SHP77 (cell line): ENCODE measurements at places on chromosomes 1 and 21.
A peak's percentile ranks its signal among the peaks of the same experiment; 100 is the strongest.

DNA sequence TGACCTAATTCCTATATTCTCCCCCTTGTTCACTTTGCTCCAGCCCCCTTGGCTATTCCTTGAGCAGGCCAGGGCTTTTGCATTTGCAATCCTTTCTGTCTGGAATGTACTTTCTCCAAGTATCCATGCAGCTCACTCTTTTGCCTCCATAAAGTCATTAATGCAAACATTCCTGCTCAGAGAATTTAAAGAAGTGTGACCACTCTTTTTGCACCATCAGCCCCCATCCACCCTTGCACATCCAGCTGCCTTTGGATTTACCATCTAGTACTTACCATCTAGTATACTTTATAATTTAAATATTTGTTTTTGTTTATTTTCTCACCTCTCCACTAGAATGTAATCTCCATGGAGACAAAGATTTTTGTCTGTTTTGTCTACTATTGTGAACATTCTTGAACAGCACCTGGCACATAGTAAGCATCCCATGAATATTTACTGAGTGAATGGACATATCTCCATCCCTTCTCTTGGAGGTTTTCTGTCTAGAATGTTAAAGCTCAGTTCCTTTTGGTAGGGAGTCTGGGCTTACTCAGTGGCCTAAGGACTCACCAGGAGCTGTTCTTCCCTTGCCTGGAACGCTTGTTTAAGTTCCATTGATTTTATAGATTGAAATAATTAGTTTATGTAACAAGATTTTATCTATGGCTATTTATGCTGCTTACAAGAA is 22.6 kb downstream of the SLAMF6 start:
- DNase-seq, result no peak

DNA sequence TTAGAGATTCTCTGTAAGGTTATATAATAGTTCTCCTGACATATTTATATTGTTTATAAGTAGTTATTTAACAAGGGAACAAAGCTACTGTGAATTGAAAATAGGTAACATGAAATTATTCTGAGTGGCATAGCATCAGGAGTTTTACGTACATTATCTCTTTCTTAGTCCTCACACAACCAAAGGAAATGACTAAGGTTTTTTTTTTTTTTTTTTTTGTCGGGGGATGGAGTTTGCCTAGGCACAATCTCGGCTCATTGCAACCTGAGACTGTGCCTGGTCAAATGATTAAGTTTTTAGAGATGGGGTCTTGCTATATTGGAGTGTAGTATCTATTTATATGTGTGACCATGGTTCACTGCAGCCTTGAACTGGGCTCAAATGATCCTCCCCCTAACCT is 24.9 kb downstream of the TMED5 start:
- no peak for DNase-seq

GRCh38 chr1:232036181-232036933 is 409.8 kb downstream of the DISC1 start:
- DNase-seq, result no peak

- DNase-seq, result no peak
Measured at GRCh38 chr1:210908257-210908656, 225.7 kb downstream of the KCNH1 start.

GRCh38 chr1:93690341-93690740 is 8.7 kb upstream of the BCAR3 start:
- DNase-seq, result no peak

DNA sequence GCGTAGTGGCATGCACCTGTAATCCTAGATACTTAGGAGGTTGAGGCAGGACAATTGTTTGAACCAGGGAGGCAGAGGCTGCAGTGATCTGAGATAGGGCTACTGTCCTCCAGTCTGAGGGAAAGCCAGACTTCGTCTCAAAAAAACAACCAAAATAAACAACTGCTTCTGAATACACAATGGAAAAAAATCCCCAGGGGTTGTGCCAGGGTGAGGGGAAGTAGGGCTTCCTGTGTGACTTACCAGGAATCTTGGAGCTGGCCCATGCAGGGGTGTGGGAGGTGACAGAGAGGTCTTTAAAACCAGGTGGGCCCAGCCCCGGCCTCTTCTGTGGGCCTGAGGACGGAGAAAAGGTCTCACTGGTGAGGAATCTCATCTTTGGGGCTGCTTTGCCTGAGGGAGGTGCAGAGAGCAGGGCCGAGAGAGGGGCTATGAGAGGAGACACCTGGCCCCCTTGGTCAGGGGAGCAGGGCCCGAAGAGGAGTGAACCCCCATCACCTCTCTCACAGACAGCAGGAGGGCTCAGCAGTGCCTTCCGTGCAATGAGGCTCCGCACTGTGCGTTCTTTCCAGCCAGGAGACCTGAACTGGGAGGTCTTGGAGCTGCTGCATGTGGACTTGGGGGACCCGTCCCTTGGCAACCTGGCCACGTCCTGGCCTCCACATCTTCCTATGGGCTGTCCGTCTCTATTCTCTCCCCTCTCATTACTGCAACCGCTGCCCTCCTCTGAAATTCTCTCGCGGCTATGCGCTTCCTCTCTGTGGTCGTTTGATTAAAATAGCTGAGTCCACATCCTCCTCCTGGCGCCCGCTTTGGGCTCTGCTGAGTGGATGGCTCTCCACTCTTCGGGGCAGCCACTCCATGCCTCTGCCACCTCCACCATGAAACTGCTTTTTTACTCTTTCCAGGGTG is 10.7 kb downstream of the PLA2G5 start:
- no peak for DNase-seq

DNA sequence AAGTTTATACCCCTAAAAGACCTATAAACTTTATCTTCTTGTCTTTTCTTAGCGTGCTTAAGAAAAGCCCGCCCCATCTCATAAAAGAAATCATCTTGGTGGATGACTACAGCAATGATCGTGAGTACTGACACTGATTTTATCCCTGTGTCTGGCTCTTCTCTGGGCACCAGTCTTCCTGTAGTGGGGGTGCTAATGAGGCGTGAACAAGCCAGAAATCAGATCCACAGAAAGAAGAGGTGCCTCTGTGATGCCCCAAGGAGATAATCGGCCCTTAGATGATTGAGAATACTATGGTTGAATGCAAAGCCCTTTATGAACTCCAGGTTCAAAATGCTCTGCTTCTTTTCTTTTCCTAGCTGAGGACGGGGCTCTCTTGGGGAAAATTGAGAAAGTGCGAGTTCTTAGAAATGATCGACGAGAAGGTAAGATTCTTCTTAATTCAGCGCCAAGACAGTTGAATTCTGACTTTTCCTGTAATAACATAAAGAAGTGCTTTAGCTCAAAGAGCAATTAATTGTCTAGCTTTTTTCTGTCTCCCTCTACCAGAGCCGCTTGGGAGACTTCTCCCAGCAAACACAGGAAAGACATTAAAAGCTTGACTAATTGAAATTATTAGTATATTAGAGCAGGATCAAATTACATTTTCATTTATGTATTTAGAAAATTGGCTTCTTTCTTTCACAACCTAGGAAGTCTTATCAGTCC is 169.4 kb downstream of the GALNT2 start:
- DNase-seq, result no peak

DNA sequence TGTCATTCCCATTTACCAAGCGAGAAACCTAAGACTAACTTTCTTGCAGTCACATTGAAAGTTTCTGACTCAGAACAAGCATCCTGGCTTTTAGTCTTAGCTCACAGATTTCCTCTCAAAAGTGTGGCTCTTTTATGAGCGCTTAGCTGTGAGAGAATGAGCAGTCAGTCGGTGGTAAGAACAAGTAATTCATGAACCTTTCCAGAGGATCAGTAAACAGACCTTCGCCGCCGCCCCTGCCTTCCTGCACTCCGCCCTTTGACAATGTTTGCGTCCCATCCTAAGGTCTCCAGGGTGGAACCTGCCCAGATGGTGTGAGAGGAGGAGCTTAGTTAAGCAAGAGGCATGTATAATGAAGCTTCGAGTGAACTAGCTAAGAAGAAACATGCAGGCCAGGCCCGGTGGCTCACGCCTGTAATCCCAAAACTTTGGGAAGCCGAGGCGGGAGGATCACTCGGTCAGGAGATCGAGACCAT is 142.4 kb downstream of the GLUL start:
- no peak for DNase-seq

GRCh38 chr1:63669151-63669961 is 76.1 kb downstream of the PGM1 start:
- no peak for DNase-seq

- no peak for DNase-seq
Measured at GRCh38 chr1:227938911-227939790, 8.6 kb downstream of the WNT9A start.

DNA sequence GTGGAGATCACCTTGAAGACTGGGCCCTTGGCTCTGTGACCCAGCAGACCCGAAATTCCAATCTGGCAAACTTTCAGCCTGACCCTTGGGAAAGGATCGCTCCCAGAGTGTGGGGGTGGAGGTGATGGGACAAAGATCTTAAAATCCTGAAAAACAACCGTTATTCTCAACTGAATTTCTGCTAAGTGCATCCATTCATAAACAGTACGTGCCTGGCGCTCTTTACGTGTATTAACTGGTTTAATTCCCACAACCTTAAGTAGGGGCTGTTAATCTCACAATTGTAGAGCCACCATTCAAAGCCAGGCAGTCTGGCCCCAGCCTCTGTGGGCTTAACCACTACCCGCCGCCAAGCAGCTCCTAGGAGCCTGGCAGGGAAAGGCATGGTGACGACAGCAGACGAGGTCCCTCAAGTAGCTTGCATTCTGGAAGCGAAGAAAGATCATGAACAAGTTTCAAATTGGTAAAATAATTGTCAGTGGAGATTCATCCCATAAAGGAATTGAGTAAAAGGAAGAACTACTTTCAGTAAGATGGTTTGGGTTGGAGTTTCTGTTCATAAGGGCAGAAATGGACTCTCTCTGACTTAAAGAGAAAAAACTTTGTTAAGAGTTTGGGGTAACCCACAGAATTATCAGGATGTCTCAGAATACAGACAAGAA is 11.4 kb upstream of the RGS16 start:
- DNase-seq, result peak; percentile 53

DNA sequence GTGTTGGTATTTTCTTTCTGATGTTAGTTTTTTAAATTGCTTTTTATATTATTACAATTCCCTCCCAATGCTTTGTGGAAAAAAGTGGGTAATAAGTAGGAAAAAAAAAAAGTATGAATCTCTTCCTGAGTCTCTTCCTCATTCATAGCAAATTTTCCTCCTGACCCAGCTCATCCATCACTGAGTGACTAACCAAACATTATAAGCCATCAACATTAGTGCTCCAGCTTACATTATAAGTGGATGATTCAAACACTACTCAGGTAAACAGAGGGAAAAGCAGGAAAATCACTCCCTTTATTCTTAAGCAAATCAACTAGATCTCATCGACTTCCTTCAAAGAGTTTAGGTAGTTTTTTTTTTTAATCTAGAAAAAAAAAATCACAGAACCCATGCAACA is 15.4 kb upstream of the SAMD13 start:
- no peak for DNase-seq

DNA sequence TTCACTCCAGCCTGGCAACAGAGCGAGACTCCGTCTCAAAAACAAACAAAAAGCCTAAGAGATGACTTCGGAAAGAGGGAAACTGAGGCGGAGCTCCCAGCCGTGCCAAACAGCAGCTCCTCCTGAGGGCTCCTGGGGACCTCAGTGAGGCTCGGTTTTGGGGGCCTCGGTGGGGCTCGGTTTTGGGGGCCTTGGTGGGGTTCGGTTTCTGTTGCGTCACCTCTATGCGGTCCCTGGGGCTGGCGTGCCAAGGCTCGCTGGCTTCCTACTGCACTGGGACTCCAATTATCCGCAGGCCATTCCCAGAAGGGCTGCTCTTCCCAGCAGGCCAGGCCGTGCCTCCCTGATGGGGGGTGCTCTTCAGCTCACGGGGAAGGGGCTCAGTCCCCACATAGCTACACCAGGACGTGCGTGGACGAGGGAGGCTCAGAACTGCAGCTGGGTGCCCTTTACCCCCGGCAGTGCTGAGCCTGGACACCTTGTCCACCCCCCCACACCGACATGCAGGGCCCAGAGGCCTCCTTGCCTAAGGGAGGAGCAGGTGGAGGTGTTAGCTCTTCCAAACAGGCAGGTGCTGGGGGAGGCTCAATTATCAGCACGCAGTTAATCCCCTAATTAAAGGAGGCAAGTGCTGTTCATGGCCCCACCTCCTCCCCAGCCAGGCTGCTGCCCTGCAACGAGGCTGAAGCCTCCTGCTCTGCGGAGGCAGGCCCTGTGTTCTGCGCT is 5.1 kb upstream of the C1orf159 start:
- DNase-seq, result no peak

GRCh38 chr1:176543360-176544129 is 80.6 kb downstream of the PAPPA2 start:
- no peak for DNase-seq

DNA sequence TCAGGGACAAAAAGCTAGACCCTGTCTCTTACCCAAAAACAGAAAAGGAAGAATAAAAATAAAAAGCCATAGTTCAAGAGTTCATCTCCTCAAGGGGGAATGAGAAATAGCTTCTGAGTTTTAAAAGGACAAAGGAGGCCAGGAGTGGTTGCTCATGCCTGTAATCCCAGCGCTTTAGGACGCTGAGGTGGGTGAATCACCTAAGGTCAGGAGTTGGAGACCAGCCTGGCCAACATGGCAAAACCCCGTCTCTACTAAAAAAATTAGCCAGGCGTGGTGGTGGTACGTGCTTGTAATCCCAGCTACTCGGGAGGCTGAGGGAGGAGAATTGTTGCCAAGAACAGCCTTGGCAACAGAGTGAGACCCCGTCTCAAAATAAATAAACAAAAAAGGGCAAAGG is 38.6 kb upstream of the CPLANE2 start:
- no peak for DNase-seq

DNA sequence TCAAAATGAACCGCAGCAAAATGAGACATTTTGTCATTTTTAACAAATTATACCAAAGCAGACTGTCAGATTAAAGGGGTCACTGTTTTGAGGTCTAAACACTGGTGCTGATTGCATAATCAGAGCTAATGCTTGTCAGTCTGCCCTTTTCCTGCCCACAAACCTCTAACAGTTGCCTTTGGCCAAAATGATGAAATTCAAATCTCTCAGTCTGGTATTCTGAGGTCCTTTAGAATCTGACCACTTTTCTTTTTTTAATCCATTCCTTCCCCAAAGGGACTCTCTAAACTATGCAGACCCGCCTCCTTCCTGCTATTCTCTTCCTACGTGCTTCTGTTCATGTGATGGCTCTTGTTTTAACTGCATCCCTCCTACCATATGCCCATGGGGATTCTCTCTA is 145.2 kb upstream of the SPATA6 start:
- no peak for DNase-seq

DNA sequence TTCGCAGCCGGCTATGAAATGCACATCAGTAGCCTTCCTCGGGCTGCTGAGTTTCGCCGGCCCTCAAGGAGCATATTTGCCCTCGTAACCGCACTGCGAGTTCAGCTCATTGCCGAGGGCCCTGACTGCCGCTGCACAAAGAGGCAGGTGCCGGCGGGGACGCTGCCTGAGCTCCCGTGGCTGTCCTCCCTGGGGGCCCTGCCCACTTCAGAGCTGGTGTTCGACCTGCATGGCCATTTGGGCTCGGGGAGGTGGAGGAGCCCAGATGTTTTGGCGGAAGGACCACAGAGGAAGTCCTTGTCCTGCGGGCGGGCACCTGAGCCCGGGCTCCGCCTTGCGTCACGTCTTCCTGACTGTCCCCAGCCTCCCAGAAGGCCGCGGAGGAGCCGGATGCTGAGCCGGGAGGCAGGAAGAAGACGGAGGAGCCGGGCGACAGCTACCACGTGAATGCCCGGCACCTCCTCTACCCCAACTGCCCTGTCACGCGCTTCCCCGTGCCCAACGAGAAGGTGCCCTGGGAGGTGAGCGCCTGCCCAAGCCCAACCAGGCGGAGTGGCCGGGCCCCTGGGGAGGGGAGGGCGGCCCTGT is 29.9 kb upstream of the LRRC3 start:
- DNase-seq, result peak; percentile 76
